ENCODE measurements at places on chromosomes 12 and 14.

DNA sequence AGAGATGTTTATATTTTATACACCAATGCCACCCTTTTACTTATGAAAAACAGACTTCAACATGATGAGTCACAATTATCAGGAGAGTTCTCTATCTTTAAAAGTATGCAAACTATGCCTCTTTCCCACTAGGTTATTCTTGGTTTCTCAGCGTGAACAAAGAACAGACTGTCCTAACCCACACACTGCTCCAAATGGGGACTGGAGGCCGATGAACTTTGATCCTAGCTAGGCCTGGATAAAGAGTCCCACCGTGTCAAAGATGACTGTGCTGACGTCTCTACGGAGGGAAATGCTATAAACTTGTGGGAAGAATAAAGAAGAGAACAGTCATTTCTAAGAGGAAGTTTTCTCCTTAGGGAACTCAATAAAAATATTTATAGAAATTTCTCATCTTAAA, 160.1 kb downstream of the EPS8 start:
- peak; percentile 67 for DNase-seq

- DNase-seq: no peak
Measured at GRCh38 chr14:63474844-63475243, 68.3 kb downstream of the PPP2R5E start.

GRCh38 chr12:8541562-8541961, 857 bp upstream of the CLEC4E start:
- no peak for DNase-seq

DNA sequence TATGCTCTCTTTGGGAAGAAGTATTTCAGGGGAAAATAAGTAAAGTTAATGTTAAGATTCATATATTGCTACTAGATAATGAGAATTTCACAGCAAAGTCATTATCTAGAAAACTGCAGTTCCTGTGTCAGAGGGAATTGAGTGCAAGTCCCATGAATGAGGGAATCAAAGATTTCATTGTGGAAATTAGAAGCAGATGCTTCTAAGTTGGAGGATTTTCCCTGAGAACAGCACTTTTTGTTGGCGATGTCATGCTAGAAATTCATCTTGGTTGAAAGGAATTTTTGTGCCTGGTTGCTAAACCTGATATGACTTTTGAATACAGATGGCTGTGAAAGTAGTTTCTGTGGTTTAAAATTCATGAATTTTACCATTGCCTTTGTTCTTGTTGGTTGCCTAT, 25.6 kb downstream of the FRMD6 start:
- DNase-seq: no peak

- DNase-seq: no peak
Measured at GRCh38 chr12:28443337-28443736, 253.1 kb downstream of the CCDC91 start.

DNA sequence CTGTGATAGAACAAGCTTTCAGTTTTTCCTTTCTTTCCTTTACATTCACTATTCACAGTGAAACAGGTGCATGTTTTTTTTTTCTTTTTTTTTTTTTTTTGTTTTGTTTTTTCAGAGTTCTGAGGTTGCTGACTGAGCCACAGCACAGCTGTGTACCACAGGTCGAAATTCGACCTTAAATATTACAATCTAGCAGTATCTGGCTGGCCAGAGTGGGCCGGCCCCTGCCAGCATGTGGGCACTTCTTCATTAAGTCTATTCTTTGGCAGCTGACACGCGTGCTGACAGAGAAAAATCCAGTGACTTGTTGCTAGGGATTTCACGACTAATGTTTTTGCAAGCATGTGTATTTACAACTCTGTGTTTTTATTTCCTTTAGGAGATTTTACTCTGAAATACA, 33.9 kb downstream of the FBXO33 start:
- no peak for DNase-seq

- DNase-seq: no peak
Measured at GRCh38 chr14:75738192-75738591, 77.1 kb downstream of the TTLL5 start.

DNA sequence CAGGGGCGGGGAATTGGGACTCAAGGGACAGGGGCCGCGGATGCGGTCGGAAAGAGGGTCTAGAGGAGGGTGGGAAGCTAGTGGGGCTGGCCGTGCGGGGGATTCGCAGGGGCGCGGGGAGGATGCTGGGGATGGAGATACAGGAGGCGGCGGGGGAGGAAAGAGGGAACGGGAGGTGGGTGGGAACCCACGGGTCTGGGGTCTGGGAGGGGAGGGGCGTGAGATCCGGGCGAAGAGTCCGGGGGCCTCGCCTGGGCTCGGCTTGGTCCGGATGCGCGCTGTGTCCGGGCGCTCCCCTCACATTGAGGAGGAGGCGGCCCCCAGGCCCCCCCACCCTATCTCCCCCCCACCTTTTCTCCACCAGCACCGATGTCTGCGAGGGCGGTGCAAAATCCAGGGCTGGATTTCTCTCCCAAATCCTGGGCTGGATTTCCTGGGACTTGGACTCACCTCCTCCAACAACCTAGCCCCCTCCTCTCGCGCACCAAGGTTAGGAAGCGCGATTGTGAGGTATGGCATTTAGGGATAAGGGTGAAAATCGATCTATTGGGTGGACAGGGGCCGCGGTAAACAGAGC, at the start of gene AGAP2:
AGAP2 (minus strand) TSS at position 82 of the 577 bp plus-strand sequence. CDS start 496 bp downstream, outside the sequence.
- DNase-seq: peak; percentile 77

GRCh38 chr14:105495101-105495989, 4.3 kb downstream of the TEDC1 start:
- no peak for DNase-seq

- no peak for DNase-seq
Measured at GRCh38 chr12:24421759-24422158, 472.3 kb upstream of the SOX5 start.

GRCh38 chr12:1367331-1368291, 226.8 kb downstream of the FBXL14 start:
- no peak for DNase-seq

- DNase-seq: no peak
Measured at GRCh38 chr14:82855912-82856391, 1322.3 kb upstream of the SEL1L start.

DNA sequence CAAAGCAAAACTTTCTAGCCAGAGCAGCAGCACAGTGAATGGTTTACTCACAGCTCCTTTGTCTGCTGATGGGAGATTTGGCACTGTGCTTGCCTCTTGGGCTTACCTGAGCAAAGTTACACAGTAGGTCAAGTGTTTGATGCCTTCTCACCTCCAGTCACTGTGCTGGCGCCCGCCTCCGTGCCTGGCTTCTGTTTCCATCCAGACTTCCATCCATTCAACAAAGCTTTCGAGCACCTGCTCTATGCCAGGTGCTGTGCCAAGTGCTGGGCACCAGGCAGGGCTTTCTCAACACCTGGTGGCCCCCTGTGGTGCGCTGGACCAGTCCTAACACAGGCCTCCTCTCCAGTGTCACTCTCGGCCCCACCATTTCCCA, 199.2 kb upstream of the EEA1 start:
- DNase-seq: no peak

DNA sequence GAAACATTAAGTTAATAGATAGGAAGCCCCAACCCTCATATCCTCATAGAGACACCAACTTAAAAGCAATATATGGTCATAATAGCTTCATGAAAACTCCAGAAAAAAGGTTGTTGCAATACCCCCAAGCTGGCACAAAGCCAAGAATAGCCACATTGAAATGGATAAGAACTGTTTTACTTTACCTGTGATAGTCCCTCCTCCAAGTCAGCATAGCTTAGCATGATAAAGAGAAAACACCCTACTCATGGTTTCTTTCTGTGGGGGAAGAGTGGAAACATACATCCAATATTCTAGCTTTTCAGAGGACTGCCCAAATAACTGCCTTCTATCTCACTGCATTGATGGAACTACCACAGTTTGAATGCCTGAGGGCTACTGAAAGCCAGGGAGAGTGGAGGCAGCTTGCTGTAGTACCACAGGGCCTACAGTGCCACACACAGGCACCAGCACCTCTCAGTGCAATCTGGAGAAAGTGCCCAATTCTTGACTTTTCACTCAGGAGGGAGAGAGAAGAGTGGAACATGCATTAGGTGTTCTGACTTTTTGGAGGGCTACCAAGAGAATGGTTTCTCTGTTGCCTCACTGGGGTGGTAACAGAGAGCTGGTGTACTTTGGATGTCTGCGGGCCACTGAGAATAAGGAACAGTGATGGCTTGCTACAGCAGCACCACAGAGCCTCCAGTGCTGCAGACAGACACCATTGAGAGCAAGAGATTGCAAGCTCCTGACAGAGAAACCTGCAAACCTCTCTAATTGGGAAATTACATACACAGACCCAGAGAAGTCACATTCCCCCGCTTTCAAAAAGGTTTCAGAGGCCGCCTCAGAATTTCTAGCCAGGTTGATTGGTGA, 157.1 kb upstream of the GARIN2 start:
- no peak for DNase-seq

DNA sequence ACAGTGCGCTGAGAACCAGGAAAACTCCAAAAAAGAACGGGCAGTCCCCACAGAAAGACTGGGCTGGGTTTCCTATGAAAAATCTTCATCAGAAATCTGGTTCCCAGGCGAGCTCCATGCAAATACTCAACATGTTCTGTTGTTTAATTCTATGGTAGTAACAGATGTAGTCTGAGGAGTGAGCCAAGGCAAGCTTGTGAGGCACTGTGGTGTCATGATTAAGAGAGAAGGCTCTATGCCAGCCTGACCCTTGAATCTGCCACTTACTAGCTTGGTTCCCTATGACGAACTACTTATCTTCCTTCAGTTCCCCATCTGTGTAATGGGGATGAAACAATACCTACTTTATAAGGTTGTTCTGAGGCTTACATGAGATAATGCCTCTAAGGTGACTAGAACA, 10.7 kb downstream of the POMT2 start:
- no peak for DNase-seq

DNA sequence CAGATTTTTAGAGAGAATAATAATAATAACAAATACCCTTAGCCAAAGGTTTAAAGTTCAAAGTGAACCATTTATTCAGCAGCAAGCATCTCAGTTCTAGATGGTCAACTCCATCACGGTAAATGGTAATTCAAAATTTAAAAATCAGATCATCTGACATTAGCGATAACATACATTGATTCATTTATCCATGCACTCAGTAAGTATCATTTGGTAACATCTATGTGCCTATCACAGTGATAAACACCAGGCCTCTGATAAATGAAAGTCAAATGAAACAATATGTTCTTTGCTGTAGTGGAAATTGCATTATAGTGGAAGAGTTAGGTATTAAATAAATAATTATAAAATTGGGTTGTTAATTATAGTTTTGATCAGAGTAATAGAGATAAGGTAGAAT, 108.8 kb downstream of the CNTN1 start:
- no peak for DNase-seq

- DNase-seq: peak; percentile 81
Measured at GRCh38 chr12:57089271-57090245, 644 bp downstream of the NAB2 start.

GRCh38 chr14:95374239-95374997, 54.7 kb upstream of the CLMN start:
- DNase-seq: no peak

GRCh38 chr14:65290830-65291229, 121.7 kb upstream of the FUT8 start:
- no peak for DNase-seq

DNA sequence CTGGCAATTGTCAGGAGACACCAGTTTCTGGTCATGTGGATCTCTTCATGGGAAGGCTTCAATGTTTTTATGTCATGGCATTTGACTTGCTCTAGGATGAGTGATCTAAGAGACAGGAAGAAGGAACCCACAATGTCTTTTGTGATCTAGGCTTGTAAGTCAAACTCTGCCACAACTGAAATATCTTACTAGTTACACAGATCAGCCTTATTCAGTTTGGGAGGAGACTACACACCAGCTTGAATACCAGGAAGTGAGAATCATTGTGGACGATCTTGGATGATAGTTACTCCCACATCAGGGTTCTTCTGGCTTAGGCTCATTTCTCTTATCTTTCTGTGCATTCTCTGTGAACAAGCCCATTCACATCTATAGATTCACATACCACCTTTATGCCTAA, 236.2 kb upstream of the FBXO33 start:
- DNase-seq: no peak

GRCh38 chr12:94152292-94153078, 4.1 kb downstream of the PLXNC1 start:
- no peak for DNase-seq

DNA sequence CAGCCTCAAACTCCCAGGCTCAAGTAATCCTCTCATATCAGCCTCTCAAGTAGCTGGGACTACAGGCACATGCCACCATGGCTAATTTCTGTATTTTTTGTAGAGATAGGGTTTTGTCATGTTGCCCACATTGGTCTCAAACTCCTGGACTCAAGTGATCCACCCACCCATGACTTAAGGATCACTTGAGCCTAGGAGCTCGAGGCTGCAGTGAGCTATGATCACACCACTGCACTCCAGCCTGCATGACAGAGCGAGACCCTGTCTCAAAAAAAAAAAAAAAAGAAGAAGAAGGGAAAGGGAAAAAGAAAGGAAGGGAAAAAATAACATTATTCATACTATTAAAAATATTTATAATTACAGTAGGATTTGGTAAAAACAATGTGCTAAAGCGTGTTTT, 19.2 kb downstream of the EPS8 start:
- no peak for DNase-seq

- DNase-seq: no peak
Measured at GRCh38 chr14:23123419-23123818, 4.4 kb upstream of the CEBPE start.

- DNase-seq: no peak
Measured at GRCh38 chr12:2415568-2415944, 362.8 kb downstream of the CACNA1C start.

DNA sequence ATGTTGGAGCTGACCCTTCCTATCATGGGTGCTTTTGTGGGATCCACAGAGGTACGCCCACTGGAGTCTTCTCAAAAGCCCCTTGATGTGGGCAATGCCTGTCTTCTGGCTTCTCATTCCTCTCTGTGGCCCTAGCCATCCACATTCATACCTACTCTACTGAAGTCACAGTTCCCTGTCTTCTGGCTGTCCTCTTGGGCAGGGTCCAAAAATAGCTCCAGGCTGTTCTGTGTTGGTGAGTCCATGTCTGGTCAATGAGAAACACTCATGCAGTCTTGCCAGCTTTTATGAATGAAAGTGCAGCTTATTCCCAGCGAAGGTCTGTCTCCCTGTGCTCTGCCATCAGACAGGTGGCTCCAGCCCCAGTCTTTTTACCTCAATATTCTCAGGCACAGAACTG, 135.9 kb upstream of the MDM1 start:
- DNase-seq: no peak

- DNase-seq: no peak
Measured at GRCh38 chr12:107393043-107393717, 292.4 kb upstream of the PWP1 start.
